Fibroblast of skin of scalp (primary cell): ENCODE measurements at places on chromosomes 16 and 17.

DNA sequence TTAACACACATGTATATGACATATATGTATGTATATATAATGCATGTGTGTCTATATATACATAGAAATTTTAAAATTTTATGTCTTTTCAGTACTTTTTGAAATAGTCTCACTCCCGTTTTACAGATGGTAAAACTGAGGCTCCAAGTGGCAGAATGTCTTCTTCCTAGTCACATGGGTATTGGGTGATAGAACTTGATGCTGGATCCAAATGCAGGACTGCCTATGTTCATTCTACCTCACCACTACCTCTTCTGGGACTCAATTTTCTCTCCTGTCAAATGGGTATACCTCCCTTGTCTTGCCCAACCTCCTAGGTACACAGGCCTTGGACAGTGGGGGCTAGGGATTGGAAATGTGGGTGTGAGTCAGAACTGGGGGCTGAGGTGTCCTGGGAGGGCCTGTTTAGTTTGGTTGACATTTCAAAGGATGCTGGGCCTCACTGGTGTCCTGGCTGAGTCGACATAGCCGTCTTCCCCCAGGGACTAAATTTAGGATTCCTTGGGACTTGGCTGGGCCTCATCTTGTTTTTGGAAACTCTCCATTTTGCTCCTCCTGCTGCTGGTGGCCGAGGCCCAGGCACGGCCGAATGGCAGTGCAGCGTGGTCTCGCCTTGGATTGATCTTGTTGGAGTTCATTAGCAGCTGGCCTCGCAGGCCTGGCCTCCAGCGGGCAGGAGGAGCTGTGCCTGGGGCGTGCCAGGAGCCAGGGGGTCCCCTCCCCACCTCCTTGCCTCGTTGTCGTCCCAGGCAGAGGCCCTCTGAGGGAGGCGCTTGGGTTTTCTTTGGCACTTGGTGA lies 25.9 kb downstream of the NKD1 start:
- DNase-seq = peak; percentile 33

- DNase-seq = no peak
Measured at GRCh38 chr16:87351320-87351698, 32.3 kb downstream of the FBXO31 start.

- no peak for DNase-seq
Measured at GRCh38 chr16:2040787-2041522, 6.7 kb downstream of the NTHL1 start.

DNA sequence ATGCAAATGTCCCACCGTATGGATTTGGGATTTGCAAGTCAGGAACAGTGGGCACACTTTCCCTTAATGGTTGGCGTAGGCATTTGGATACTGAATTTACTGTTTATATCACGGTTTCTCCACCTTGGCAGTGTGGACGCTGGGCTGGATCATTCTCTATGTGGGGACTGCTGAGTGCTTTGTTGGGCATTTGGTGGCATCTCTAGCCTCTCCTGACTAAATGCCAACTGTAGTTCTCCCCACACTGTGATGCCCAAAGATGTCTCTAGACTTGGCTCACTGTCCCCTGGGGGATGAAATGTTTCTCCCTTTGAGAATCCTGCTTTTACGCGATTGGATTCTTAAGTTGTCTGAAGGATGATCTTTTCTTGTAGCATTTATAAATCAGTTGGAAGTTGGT lies 49.0 kb downstream of the RBFOX1 start:
- DNase-seq = no peak

DNA sequence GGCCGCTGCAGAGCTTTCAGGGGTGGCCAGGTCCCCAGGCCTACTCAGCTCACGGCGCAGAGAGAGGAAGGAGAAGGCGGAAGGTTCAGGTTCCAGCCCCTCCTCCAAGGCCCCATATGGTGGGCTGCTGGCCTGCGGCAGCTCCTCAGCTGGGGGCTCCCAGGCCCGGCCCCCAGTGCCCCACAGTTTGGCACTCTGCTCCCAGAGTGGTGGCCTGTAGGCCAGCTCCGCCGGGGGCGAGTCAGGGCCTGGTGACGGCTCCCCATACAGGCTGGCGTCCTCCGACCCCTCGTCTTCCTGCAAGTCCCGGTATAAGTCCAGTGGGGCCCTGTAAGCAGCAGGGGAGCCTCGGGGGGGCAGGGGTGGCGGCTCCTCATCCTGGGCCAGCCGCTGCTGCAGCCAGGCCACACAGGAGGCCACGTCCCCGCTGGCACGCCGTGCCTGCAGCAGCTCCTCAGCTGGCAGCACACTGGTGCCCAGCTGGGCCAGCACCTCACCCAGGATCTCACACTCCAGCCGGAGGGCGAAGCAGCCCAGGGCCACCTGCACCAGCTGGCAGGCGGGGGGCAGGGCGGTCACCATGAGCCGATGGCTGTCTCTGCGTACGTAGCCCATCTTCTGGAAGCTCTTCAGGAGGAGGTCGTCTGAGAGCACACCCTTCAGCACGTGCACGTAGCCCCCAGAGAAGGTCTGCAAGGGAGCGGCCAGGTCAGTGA lies 3.7 kb downstream of the SPATA2L start:
- no peak for DNase-seq

DNA sequence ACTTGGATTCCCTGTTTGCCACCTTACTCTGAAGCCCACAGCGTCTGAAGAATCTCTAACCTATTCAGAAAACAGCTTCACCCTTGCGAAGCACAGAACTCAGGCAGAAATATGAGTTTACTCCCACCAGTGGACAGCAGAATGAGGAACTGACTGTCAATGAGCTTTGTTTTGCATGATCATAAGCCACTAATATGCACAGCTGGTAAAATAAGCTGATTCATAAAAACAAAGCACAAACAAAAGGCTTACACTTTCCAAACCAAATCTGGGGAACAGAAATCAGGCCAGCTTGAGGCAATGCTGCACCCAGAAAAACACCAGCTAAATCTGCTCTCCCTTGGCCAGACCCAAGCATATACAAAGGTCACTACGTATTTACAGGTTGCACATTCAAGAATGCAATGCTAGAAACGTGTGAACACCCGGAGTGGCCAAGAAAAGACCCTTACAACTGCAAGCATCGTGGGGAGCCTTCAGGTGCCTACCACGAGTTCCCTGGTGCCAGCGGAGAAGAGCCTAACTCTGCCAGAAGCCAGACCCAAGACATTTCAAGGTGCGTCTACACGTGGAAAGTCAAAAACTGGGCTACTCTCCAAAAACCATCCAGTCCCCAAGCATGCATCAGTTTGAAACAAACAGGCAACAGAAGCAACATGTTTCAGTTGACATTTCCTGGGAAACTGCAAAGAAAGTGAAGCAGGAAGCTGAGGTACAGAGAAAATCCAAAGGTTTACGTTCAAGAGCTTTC lies 207.1 kb downstream of the ZFHX3 start:
- no peak for DNase-seq

- no peak for DNase-seq
Measured at GRCh38 chr17:77376795-77377709, 236.3 kb downstream of the SEC14L1 start.

DNA sequence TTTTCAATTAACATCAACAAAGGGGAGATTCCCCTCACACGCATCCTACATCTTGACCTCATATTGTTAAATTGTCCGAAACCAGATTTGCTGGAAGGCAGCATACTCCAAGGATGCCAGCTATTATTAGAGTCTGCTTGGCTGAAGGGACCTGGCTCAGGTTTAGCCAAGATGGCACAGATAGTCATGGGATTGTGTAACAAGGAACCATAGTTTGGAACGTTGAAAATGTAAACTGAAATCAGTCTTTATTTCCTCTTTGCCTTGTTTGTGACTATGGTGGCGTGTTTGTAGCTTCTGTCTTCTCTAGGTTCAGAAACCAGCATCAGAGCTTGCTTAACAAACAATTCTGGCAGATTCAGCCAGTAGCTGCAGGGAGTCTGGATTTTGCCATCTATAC lies 5.9 kb downstream of the ARSG start:
- no peak for DNase-seq

GRCh38 chr16:58265480-58266052 lies 29.3 kb downstream of the PRSS54 start:
- no peak for DNase-seq

DNA sequence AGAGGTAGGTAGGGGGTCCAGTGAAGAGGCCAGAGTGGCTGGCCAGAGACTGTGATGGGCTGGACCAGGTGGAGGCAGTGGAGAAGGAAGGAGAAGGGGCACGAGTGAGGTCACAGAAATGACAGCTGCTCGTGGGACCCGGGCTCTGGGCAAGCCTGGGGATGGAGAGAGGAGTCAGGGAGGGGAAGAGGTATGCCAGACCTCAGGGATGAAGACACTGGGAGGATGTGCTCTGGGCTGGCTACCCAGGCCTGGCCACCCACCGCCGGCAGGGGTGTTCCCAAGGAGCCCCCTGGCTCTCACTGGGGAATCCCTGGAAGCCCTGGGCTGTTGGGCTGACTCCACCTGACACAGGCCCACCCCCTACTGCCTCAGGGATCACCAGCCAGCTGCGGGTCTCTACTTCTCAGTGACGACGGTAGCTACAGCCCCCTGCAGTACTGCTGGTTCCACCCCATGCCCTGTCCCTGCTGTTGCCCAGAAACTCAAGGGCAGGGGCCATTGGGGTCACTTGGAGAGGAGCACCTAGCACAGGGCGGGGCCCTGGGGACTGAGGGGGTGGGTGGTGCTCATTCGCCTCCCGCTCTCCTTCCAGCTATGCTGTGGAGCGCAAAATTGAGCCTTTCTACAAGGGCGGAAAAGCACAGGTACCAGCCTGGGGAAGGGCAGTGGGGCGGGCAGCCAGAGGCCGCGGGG lies 1.8 kb downstream of the TBL3 start:
- DNase-seq = no peak

DNA sequence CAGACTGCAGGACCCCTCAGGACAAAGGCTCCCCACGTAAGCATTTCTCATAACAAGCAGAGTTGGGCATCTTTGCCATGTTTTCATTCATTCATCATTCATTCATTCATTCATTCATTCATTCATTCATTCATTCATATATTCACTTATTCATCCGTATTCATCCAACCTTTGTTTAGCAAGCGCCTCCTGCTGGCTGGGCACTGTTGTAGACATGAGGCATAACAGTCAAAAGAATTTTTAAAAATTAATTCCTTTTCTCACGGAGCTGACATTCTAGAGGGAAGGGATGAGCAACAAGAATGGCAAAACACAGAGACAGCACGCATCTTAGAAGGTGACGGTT lies 351.7 kb upstream of the TNRC6C start:
- DNase-seq = no peak

- DNase-seq = no peak
Measured at GRCh38 chr16:66292241-66292935, 74.1 kb upstream of the CDH5 start.

DNA sequence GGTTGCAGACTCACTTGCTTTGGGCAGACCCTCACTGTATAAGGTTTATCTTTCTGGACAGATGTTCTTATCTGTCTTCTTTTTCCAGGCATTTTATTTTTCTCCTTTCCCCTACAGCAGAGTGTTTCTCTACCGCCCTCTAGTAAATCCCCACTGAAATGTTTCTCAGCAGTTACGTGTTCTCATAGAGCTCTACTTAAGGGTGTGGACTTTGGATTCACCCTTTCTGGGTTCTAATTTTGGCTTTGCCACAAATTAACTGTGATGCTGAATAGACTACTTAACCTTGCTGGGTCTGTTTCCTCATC lies 2.0 kb downstream of the ADAT1 start:
- DNase-seq = peak; percentile 26

DNA sequence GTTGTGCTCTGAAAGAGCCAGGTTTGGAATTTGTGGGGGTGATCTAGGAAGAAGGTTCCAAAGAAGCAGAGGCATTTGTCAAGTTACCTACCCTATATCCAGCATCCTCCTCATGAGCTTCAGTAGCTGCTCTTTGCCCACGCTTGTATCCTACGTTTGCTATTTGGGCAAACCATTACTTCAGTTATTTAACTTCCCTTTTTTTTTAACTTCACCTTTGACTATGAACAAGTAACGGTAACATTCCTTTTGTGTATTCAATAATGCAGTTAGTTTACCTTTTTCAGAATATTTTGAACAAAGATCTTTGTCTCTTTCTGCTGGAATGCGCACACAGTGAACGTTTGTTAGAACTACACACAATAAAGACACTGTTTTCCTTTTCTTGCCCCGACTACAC lies 41.5 kb downstream of the CYB5B start:
- DNase-seq = no peak

DNA sequence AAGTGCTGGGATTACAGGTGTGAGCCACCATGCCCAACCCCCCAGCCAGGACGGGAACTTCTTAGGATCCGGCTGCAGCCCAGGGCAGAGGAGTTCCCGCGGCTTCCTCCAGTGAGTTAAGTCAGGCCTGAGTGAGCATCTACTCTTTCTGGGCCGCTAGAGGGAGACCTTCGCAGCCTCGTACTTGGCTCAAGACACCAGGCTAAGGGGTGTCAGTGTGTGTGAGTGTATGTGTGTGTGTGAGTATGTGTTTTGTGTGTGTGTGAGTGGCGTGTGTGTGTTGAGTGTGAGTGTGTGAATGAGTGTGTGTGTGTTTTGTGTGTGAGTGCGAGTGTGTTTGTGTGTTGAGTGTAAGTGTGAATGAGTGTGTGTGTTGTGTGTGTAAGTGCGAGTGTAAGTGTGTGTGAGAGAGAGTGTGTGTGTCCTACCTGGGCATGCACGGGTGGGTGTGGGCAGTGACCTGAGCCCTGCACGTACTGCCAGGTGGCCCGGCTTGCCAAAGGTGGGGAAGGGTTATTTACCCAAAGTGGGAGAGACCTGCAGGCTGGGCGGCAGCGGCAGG lies 58.5 kb downstream of the TMEM235 start:
- DNase-seq = peak; percentile 90

- DNase-seq = peak; percentile 85
Measured at GRCh38 chr16:27314161-27314723, 468 bp downstream of the IL4R start.

DNA sequence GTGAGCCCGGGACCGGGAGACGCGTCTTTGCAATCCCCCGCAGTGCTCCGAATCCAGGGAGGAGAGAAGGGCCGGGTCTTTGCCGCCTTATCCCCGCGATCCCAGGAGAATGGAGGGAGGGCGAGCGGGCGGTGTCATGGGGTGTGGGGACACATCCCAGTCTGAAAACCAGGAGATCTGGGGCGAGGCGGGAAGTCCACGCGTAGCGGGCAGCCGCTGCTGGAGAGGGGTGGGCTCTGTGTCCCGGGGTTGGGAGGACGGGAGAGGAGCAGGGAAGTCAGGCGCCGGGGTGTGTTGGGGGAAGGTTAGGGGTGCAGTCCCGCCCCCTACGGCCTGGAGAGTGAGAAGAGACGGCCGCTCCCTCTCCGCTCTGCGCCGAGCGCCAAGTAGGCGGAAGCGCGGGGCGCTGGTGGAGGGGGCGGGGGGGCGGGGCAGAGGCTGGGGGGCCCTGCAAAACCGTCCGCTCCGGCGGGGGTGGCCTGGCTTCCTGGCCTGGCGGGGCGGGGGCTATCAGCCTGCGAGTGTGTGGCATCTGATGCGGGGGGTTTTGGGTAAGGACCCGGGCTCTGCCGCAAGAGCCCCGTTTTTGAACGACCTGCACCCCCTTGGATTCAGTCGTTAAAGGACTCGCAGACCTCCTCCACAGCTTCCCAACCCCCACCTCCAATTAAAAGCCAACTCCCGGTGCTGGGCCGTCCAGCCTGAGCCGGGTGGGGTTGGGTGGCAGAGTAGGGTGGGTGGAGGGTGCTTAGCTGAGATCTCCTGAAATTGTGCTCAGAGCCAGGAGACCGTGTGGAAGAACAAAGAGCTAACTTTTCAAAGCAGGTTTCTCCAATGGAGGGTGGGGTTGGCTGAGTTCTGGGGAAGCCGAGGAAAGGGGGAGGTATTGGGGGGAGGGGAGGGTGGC lies 654 bp downstream of the LASP1 start:
- DNase-seq = peak; percentile 65

- peak; percentile 30 for DNase-seq
Measured at GRCh38 chr17:12509801-12510200, 155.9 kb upstream of the MYOCD start.
